IMR-90 (cell line): ENCODE measurements at places on chromosomes 12 and 14.

- H3K4me1 ChIP-seq: peaks cover 2% of the 10 kb centered on the region; the same call in 1 of the 2 replicates
- DNase-seq: no peak
- H3K27ac ChIP-seq: no peak overlapping the region
- no peaks in the 10 kb centered on the region for H3K36me3 ChIP-seq
- H3K27me3 ChIP-seq: peaks cover 90% of the 10 kb centered on the region
Observed at GRCh38 chr14:24078146-24078545, 6.8 kb downstream of the CPNE6 start.

DNA sequence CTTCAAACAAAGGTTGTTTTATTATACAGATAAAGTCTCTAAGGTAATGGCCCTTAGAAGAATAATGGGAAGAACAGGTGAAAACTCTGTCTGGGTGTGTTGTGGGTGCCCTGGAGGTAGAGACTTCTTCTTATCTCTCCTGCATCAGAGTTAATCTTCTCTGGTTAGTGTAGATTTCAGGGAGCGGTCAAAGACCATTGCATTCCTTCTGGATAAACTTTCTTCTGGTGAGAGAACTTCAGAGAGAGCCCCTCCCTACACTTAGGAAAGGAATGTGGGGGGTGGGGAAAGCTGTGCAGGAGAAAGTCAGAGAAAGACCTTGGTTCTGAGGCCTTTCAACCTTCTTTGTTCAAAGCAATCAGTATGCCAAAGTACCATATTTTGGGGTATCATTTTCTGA is 658.5 kb downstream of the DIO2 start:
- no peaks in the 10 kb centered on the region for H3K27me3 ChIP-seq
- H3K4me3 ChIP-seq: no peak overlapping the region
- peaks cover 6% of the 10 kb centered on the region; the same call in 1 of the 2 replicates for H3K4me1 ChIP-seq

DNA sequence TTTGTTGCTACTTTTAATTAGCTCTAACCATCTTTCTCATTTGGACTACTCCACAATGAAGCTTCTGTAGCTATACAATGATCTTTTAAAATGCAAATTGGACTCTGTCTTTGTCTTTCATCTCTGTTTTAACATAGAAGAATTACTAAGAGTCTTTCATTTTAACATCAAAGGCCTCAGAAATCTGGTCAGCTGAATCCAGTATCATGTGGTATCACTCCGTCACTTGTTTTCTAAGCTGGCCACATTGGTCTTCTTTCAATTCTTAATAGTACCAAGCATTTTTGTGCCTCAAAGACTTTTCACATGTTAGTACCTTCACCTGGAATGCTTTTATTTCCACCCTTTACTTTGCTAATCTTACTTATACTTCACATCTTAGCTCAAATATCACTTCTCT is 95.5 kb upstream of the SLC16A7 start:
- no peak overlapping the region for H3K4me3 ChIP-seq
- no peaks in the 10 kb centered on the region for H3K4me1 ChIP-seq
- H3K27ac ChIP-seq: no peak overlapping the region
- no peaks in the 10 kb centered on the region for H3K36me3 ChIP-seq
- no peak for DNase-seq
- no peaks in the 10 kb centered on the region for H3K27me3 ChIP-seq

- no peaks in the 10 kb centered on the region for H3K36me3 ChIP-seq
- no peak overlapping the region for H3K4me3 ChIP-seq
- H3K4me1 ChIP-seq: no peaks in the 10 kb centered on the region
Observed at GRCh38 chr12:120631097-120631496, 9.3 kb upstream of the CABP1 start.

GRCh38 chr14:65352964-65353530 is 59.5 kb upstream of the FUT8 start:
- no peak overlapping the region for H3K4me3 ChIP-seq
- no peaks in the 10 kb centered on the region for H3K27me3 ChIP-seq
- DNase-seq: no peak
- no peaks in the 10 kb centered on the region for H3K36me3 ChIP-seq
- H3K27ac ChIP-seq: no peak overlapping the region

- peak overlapping the region; percentile 94 for H3K4me3 ChIP-seq
- peaks cover 4% of the 10 kb centered on the region for H3K4me1 ChIP-seq
- H3K27me3 ChIP-seq: no peaks in the 10 kb centered on the region
- H3K36me3 ChIP-seq: peaks cover 2% of the 10 kb centered on the region; the same call in 1 of the 2 replicates
- peak; percentile 48 for DNase-seq
Observed at GRCh38 chr14:54564071-54564867, 2.7 kb upstream of the SAMD4A start.

DNA sequence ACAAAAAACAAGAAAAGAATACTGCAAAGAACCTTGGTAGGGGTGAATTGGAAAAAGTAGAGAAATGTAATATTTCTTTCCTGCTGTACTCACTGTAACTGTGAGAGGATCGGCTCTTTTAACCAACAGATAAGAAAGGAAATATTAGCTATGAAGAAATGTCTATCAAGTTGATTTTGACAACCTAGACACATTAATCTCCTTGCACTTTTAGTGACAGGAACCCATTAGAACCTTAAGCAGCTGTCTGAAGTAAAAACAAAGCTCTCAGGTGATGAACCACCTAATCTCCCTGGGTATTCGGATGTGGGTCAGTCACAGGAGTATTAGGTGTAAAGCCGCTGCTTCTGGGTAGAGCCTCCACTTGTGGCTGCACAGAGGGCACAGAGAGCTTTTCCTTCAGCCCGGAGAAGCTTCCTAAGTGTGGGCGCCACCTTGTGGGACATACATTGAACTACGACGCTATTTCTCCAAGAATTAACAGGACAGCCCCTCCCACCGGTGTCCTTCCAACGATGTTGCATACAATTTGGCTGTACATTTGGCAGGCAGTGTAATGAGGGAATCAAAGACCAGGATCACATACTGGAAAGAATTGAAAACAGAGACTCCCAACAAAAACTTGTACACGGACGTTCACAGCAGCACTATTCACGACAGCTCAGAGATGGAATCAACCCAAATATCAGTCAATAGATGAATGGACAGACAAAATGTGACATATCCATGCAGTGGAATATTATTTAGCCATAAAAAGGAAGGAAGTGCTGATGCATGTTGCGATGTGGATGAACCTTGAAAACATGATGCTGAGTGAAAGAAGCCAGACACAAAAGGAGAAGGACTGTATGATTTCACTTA is 28.9 kb upstream of the MAPKAPK5 start:
- H3K36me3 ChIP-seq: peaks cover 17% of the 10 kb centered on the region
- H3K27me3 ChIP-seq: peaks cover 6% of the 10 kb centered on the region; the same call in 1 of the 2 replicates
- no peak overlapping the region for H3K4me3 ChIP-seq
- DNase-seq: peak; percentile 80

GRCh38 chr12:113016796-113017195 is 38.5 kb downstream of the OAS2 start:
- no peaks in the 10 kb centered on the region for H3K27me3 ChIP-seq
- no peaks in the 10 kb centered on the region for H3K36me3 ChIP-seq
- no peak overlapping the region for H3K4me3 ChIP-seq
- H3K27ac ChIP-seq: no peak overlapping the region
- no peak for DNase-seq
- no peaks in the 10 kb centered on the region for H3K4me1 ChIP-seq

DNA sequence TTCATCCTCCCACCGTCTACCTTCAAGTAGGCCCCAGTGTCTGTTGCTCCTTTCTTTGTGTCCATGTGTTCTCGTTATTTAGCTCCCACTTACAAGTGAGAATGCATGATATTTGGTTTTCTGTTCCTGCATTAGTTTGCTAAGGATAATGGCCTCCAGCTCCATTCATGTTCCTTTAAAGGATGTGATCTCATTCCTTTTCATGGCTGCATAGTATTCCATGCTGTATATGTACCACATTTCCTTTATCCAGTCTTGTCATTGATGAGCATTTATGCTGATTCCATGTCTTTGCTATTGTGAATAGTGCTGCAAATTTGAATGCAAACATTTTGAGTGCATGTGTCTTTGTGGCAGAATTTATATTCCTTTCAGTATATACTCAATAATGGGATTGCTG is 259.6 kb upstream of the PELI2 start:
- no peaks in the 10 kb centered on the region for H3K36me3 ChIP-seq
- H3K27me3 ChIP-seq: no peaks in the 10 kb centered on the region
- no peak for DNase-seq
- H3K4me1 ChIP-seq: no peaks in the 10 kb centered on the region

GRCh38 chr14:99841436-99842071 is 48.3 kb downstream of the EML1 start:
- no peak overlapping the region for H3K27ac ChIP-seq
- no peaks in the 10 kb centered on the region for H3K36me3 ChIP-seq
- no peaks in the 10 kb centered on the region for H3K27me3 ChIP-seq
- no peak overlapping the region for H3K4me3 ChIP-seq
- no peak for DNase-seq

- H3K27ac ChIP-seq: no peak overlapping the region
- H3K27me3 ChIP-seq: peaks cover 40% of the 10 kb centered on the region
- DNase-seq: no peak
- no peaks in the 10 kb centered on the region for H3K4me1 ChIP-seq
- no peak overlapping the region for H3K4me3 ChIP-seq
Observed at GRCh38 chr14:59182641-59183040, 5.8 kb upstream of the DAAM1 start.

DNA sequence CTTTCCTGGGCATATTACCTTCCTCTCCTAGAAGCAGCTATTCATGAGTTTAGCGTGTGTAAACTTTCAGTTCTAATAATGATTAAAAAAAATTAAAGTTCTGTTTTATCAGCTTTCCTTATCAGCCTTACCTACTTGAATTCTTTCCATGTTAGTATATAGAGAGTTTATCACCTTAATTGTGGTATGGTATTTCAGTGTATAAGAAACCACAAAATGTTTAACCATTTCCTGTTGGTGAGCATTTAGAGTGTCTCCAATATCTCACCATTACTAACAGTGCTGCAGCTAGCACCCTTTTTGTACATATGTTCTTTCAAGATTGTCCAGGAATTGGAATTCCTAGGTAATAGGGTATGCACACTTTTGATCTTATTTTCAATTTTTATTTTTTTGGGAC is 89.5 kb downstream of the FBXO33 start:
- no peaks in the 10 kb centered on the region for H3K27me3 ChIP-seq
- H3K4me3 ChIP-seq: no peak overlapping the region
- no peak for DNase-seq
- no peaks in the 10 kb centered on the region for H3K4me1 ChIP-seq
- no peaks in the 10 kb centered on the region for H3K36me3 ChIP-seq

DNA sequence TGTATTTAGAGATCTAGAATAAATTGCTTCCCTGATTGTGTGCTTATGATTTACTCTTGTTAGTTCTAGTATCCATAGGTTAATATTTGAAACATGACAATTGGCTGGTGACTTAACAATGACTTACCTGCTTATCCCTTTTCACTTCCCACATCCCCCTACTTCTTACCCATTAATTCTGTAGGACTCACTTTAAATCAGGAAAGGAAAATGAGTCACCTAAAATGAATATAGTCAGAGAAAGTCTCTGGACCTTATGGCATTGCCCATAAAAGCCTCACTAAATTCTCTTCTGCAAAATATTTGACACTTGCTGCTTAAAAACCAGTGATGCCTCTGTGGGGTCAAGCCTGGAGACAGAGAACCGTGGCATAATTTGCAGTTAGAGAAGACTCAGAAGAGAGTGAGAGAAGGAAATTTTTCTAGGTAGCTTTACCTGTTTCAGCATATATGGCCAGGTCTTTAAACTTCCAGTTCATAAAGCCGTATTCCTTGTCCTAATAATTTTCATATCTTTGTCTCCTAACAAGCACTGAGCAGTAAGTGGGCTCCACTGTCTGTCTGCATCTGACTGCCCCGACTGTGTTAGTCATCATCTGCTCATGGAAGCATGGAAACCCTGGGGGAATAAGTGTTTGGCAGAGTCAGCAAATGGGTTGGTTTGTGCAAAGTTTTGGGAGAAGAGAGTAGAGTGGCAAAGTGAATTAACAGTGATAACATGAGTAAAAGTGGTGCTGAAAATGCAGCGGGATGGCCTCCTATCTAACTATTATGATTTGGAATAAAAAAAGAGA is 294.4 kb downstream of the AKAP6 start:
- no peaks in the 10 kb centered on the region for H3K36me3 ChIP-seq
- H3K4me3 ChIP-seq: no peak overlapping the region
- no peaks in the 10 kb centered on the region for H3K4me1 ChIP-seq
- DNase-seq: peak; percentile 19
- no peaks in the 10 kb centered on the region for H3K27me3 ChIP-seq

DNA sequence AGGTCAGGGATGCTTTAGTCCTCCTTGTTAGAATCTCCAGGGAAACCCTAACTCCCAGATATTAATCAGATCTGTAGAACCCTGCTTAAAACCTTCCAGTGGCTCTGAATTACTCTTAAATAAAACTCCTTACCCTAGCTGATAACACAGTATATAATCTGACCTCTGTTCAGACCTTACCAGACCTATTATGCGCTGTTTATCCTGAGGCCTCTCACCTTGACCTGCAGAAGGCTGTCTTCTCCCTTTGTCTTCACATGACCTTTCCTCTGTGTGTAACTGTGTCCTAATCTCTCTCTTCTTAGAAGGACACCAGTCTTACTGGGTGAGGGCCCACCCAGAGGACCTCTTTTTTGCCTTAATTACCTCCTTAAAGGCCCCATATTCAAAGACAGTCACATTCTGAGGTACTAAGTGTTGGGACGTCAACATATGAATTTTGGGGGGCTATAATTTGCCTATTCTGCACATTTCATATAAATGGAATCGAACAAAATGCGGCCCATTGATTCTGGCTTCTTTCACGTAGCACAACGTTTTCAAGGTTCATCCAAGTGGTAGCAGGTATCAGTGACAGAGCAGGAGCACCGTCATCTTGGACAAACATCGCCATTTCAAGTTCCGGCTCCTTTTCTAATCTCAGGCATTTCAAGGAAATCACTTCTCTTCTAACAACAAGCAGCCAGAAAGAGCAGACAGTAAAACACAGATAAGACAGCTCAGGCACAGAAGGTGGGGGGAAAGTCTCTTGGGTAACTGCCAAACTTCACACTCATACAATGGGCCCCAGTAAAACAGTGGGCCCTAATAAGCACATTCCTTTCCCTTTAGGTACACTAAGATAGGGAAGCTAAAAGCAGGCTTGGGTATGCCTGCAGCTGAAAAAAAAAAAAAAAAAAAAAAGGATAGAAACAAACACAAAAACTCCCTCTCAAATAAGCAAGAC is 200.2 kb upstream of the NUDT4 start:
- no peaks in the 10 kb centered on the region for H3K27me3 ChIP-seq
- H3K4me1 ChIP-seq: peaks cover 27% of the 10 kb centered on the region
- DNase-seq: no peak
- peak overlapping the region; percentile 94; the same call in 1 of the 2 replicates for H3K27ac ChIP-seq
- H3K36me3 ChIP-seq: no peaks in the 10 kb centered on the region
- H3K4me3 ChIP-seq: no peak overlapping the region

- H3K4me1 ChIP-seq: no peaks in the 10 kb centered on the region
- H3K36me3 ChIP-seq: no peaks in the 10 kb centered on the region
- no peak overlapping the region for H3K27ac ChIP-seq
- no peak overlapping the region for H3K4me3 ChIP-seq
- DNase-seq: no peak
Observed at GRCh38 chr12:1907652-1908611, 10.5 kb downstream of the CACNA2D4 start.

DNA sequence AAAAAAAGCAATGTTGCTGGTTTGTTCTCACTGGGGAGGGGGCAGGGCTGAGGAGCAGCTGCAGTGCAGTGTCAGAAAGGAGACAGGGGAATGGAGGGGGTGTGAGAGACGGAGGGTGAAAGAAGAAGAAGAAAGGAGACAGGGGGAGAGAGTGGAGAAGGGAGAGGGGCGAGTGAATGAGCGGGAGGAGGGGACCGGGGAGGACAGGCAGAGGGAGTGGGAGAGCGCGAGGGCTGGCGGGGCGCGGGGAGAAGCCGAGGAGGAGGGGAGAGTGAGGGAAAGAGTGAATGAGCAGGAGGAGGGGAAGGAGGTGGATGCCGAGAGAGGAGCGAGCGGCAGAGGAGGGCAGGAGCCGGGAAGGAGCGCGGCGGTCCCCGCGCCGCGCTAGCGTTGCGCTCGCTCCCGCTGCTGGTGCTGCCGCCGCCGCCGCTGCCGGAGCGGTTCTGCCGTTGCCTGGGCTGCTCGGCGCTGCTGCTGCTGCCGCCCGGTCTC is at the start of gene NOVA1:
Gene NOVA1 (minus strand): TSS at position 445 of the 492 bp plus-strand sequence. CDS start 597 bp downstream, outside the sequence.
- H3K4me1 ChIP-seq: no peaks in the 10 kb centered on the region
- H3K4me3 ChIP-seq: peak within 1 kb of the TSS; percentile 95
- no peaks in the 10 kb centered on the region for H3K36me3 ChIP-seq
- no peak for DNase-seq
